ENCODE measurements at places on chromosomes 4 and X. TPM values are rescaled to one million over a fixed set of nuclear protein-coding genes. Genes with fewer than 3 reads are reported as not detected.

Gene DMRTC1
- not detected for total RNA-seq

DNA sequence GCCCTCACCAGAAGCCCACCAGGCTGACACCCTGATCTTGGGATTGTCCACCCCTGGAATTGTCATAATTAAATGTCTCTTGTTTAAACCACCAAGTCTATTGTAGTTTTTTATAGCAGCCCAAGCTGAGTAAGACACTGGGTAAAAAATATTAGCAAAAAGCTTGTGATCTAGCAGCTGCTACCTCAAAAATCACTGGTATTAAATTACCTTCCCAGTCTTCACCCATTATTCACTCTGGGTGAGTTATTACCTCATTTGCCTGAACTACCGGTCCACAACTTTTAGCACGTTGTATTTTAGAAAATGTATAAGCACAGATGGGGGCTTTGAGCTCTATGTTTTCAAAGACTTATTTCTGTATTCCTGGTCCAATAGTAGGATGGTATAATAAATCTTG, 12.0 kb upstream of the TRIM61 start:
- DNase-seq = no peak

DNA sequence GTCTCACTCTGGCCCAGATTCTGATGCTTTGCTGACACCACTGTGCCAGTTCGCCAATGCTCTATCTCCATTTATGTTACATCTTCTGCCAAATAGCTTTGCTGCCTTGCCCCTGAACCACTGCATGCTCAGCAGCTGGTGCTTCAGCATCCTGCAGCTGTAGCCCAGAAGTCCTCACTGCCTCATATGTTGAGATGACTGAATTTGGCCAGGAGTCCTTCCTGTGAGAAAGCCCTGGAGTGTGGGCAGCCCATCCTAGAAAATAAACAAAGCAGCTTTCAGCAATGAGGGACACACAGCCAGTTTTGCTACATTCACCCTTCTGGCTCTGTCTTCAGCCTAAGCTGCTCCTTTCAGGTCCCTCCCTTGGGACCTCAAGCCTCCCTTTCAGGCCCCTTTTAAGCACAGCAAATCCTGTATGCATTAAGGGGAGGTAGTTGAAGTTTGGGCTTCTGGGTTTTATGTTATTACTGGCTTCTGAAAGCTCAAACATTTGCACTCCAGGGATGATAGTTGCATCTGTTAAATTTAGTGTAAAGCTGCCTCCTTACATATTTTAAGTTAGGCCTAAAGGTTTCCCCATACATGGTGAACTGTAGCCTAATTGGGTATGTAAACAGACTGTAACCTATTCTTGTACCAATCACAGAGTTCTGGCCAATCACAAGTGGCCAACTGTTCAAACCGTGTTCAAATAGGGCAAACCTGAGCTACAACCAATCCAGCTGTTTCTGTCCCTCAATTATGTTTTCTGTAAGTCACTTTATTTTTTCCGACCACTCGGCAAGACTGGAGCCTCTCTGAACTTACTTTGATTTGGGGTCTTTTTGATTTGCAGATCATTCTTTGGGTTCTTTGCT, 2.1 kb upstream of the TMEM165 start:
- DNase-seq = no peak

Gene TSPAN7
- 9.8 TPM for total RNA-seq

DNA sequence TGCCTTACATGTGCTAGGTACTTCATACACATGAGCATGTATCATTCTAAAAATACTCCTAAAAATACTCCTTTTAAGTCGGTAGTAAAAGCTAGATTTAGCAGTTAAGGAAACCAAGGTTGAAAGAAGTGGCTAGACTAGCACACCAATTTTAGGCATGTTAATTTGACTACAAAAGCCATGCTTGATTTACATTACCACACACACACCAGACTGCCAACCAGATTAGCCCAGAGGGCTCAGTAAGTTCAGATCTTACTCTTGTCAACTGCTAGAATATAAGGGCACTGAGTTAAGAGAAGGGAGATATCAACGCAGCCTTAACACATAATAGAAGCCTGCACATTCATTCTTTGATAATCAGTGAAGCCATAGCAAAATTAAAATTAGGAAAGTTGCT, 117.9 kb downstream of the MID1IP1 start:
- DNase-seq = no peak

Gene TMPRSS11D
- 0.79 TPM for total RNA-seq

Gene DCLK2
- total RNA-seq = 11.7 TPM

Gene PDZD4
- 3.1 TPM for total RNA-seq

Gene PDGFC
- 32.6 TPM for total RNA-seq

DNA sequence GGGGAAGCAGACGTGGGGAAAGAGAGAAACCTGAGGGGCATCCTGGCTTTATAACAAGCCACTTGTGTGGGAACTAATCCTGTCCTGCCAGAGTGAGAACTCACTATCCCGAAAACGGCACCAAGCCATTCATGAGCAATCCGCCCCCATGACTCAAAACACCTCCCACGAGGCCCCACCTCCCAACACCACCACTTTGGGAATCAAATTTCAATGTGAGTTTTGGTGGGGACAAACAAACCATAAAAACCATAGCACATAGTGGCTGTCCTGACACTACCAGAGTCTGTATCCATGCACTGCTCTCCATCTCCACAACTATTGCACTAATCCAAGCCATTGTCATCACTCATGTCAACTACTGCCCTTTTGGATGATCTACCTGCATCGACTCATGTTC, 28.5 kb upstream of the SEPTIN6 start:
- no peak for DNase-seq

Gene MAGEB4
- not detected for total RNA-seq
